ENCODE measurements at places on chromosomes 6 and 20.

GRCh38 chr6:170176136-170176897, 114.6 kb downstream of the DLL1 start:
- no peak for DNase-seq

GRCh38 chr6:47277702-47278101, 32.0 kb downstream of the TNFRSF21 start:
- DNase-seq = no peak

GRCh38 chr6:122780114-122780513, 598 bp downstream of the FABP7 start:
- no peak for DNase-seq

DNA sequence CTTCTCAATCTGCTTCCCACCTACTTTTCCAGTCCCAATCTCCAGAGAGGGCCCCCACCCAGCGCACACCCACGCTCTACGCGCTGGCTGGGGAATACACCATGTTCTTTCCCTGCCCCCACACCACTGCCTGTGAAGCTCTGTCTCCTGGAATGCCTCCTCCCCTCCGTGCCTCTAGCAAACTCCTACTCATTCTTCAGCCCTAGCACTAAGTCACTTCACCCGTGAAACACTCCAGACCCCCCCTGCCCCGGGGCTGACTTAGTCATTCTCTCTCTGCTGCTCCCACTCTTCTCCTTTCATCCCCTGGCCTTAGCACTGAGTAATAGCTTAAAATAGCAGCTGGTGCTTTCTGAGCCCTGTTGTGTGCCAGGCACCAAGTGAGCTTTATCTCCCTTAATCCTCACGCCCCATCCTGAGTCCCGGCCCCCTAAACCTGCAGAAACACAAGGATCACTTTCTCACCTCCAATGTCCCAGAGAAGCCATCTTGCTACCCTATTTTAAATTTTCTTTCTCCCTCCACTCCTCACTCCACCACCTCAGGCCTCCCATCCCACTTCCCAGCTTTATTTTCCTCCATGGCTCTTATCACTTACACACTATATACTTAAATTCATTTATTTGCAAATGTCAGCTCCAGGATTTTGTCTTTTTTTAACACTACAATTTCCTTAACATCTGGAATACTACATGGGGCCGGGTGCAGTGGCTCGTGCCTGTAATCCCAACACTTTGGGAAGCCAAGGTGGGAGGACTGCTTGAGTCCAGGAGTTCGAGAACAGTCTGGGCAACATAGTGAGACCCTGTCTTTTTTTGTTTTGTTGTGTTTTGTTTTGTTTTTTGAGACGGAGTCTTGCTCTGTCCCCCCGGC, 6.3 kb upstream of the PARD6B start:
- DNase-seq = no peak

Measured in GM12892 (cell line).